ENCODE measurements at places on chromosomes 1 and 21. TPM values are rescaled to one million over a fixed set of nuclear protein-coding genes. Genes with fewer than 3 reads are reported as not detected.

Gene SLC44A3
- polyA plus RNA-seq = 3.6 TPM

- DNase-seq = no peak
Measured at GRCh38 chr1:75412616-75413015, 198.3 kb downstream of the SLC44A5 start.

GRCh38 chr1:196094821-196095220 lies 513.4 kb downstream of the KCNT2 start:
- DNase-seq = no peak

Gene ATP13A2
- polyA plus RNA-seq = 20.8 TPM

GRCh38 chr1:40847023-40847745 lies 15.0 kb downstream of the CITED4 start:
- DNase-seq = no peak

DNA sequence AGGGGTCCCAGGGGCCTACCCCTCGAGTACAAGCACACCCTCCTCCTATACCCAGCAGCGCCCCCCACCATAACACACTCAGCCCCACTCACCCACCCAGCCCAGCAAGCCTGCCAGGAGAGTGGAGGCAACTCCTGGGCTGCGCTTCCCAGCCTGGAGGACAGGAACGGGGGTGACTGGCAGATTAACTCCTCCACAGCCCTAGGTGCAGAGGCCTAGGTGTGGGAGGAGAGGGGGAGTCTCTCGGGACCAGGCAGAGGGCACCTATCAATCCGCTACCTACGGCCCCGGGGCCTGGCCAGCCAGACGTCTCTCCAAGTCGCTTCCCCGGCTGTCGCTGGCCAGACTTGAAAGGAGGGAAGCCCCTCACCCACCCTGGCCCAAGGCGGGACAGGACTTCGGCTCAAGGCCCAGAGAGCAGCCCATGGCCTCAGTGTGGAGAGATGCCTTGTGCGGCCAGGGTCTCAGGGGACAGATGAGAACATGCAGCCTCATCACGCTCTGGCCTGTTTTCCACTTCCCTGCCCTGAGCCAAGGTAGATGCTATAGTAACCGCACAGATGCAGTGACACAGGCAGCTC lies 24.9 kb downstream of the MATN1 start:
- peak; percentile 82 for DNase-seq

Gene FMO5
- polyA plus RNA-seq = 2.0 TPM

GRCh38 chr1:177310326-177310725 lies 139.6 kb downstream of the BRINP2 start:
- DNase-seq = no peak

DNA sequence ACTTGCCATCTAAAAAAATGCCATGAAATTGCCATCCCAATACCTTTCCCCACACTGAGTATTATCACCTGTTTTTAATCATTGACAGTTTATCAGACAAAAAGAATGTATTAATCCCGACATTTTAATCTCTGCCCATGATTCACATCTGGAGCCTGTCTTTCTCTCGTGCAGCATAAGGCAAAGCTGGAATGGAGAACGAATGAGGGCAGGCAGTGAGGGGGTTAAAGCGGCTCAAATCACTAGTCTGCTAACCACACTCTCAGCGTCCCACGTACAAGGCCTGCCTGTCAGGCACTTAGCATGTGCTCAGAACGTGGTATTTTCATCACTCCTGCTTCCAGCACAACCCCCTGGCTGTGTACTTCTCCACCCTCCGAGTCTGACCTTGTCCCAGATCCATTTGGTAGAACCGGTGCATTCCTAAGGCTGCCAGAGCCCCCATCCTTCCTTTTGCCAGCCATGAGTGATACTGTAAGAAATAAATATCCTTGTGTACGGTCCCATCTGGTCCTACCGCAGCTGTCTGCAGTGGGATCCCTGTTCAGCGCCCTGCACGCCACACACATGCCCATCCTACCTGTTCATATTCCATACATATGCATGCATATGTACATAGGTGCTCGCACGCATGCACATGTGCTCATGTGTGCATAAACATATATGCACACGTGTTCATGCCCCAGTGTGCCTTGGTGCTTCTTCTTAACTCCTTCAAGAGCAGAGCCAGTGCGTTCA lies 34.6 kb upstream of the FHAD1 start:
- no peak for DNase-seq

Gene NUCKS1
- 255 TPM for polyA plus RNA-seq

- DNase-seq = peak; percentile 49
Measured at GRCh38 chr1:112393631-112393974, 2.4 kb upstream of the CTTNBP2NL start.

Gene ACBD6
- polyA plus RNA-seq = 43.8 TPM

Gene KRTAP19-3
- not detected for polyA plus RNA-seq

Gene IL10
- polyA plus RNA-seq = 1.0 TPM

- no peak for DNase-seq
Measured at GRCh38 chr1:54171016-54171415, 18.2 kb upstream of the CDCP2 start.

Gene FAM89A
- polyA plus RNA-seq = 10.0 TPM

- no peak for DNase-seq
Measured at GRCh38 chr1:156241926-156242325, at the start of gene BGLAP. TSS of gene BGLAP (plus strand) at chr1:156242184. CDS start at chr1:156242232, 48 bp downstream.

Gene BARHL2
- polyA plus RNA-seq = not detected

Gene TTLL7
- 21.4 TPM for polyA plus RNA-seq

DNA sequence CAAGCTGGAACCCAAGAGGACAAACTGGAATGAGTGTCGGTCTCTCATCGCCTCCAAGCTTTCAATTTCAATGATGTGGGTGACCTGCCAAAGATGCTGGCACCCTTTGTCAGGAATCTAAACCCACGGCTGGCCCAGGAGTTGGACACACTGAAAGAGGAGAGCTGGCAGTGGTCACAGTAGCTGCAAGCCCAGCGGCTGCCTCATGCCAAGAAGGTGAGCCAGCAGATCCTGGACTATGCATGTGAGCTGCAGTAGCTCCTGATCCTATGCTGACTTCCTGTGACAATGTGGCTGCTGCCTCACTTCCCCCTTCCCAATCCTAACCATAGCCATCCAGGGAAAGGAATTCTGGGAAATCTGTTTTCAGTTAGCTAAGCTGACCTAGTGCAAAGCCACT lies 117.0 kb upstream of the VAV3 start:
- peak; percentile 14 for DNase-seq

Gene RAP1GAP
- 1.3 TPM for polyA plus RNA-seq

DNA sequence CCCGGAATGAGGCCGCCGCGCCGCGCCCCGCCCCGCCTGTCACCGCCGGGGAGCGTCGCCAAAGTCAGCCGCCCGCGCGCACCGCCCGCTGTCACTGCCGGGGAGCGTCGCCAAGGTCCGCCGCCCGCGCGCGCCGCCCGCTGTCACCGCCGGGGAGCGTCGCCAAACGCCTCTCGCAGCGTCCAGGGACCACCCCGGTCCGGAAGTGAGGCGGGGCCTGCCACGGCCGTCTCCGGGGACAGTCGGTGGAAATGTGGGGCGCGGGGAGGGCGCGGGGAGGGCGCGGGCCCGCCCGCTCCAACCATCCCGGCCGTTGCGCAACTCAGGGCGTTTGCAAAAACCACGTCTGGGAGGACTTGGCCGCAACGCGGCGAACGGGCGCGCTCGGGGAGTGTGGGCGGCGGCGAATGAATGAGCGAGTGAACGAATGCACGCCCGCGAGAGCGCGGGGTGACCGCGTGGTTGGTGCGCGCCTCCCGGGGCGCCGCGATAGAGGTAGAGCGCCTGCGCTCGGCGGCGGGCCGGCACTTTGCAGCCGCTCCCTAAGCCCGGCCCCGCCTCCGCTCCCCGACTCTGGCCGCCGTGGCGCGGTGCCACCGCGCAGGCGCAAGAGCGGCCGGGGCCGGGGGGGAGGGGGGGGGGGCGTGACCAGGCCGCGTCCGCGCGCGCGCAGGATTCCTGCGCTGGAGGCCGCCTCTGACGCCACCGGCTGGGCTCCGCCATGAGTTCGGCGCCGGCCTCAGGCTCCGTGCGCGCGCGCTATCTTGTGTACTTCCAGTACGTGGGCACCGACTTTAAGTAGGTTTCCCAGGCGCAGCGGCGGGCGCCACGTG lies at the start of the genes ACAP3 and PUSL1:
ACAP3 (minus strand) TSS at position 8 of the 833 bp plus-strand sequence. CDS start 115 bp downstream, outside the sequence.
PUSL1 (plus strand) TSS at position 675 of the 833 bp plus-strand sequence; CDS start at position 722, 47 bp downstream.
- peak; percentile 97 for DNase-seq

Gene DMBX1
- polyA plus RNA-seq = 0.12 TPM

DNA sequence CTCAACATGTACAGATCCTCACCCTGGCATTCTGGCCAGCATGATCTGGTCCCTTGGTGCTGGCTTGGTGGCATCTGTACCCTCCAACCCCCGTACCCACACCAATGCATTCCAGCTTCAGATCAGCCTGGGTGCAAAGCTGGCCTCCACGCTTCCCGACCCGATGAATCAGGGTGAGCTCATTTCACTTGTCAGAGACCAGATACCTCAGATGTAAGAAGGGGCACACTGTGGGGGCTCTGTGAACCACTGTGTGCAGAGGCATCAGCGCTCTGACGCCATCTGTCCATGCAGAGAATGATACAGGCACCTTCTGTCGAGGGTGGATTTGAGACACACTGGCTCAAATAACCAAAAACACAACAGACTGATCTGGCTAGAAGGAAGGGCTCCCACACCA lies 76.6 kb downstream of the DMRTB1 start:
- DNase-seq = no peak

- peak; percentile 43 for DNase-seq
Measured at GRCh38 chr1:218369688-218370511, 24.8 kb downstream of the TGFB2 start.

DNA sequence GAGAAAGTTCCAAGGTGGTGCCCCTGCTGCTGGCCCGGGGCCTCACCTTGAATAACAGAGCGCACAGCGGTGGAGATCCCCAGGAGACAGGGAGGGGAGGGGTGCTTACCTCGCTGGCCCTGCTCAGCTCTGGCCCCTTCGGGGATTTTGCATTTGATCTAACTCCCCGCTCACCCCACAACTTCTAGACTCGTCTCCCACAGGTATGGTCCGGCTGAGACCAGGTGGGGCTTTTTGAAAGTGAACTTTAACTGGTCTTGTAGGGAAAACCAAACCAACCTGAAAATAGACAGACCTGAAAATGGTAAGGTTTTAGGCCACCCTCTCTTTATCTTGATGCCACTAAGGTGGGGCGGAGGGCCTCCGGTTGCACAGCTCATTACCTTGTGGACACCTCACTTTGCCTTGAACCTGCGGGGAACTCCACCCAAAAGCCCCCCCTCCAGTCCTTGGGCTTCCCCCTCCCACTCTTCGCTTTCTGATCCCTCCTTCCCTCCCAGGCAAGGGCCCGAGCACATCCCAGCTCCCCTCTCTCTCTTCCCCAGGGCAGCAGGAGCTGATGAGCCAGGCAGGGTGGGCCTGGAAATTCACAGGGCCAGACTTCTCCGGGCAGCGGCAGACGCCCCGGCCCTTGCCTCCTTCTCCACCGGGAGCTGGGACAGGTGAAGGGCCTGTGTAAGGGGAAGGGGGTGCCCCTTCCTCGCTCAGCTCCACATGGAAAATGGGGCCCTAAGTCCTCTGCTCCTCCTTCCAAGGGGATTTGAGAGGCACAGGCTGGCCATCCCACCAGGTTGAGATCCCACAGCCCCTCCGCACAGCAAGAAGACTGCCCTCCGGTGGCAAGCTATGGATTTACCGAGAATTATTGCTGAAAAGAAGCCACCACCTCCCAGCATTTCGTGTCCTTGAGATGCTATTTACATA lies 16.1 kb downstream of the TNFRSF8 start:
- peak; percentile 39 for DNase-seq

GRCh38 chr1:168687816-168688215 lies 41.2 kb downstream of the DPT start:
- DNase-seq = no peak

- no peak for DNase-seq
Measured at GRCh38 chr1:92538048-92538412, 51.3 kb upstream of the GFI1 start.

Gene RPRD2
- polyA plus RNA-seq = 21.6 TPM
